Hindlimb muscle (tissue), 1 donor: ENCODE measurements at places on chromosomes 4 and X.

DNA sequence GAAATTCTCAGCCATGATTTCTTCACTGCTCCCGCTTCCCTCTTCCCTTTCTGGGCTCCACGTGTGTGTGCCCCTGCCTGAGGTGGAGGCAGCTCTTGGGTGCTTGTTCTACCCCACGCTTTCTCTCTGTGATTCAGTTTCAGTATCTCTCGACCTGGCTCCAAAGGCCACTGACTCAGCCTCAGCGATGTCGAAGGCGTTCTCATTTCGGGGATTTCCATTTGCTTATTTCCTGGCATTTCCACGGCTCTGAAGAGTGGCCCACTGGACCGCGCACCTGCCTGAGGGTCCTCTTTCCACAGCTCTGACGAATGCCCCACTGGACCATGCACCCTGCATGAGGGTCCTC is 52.4 kb downstream of the GAK start:
- no peak for DNase-seq

DNA sequence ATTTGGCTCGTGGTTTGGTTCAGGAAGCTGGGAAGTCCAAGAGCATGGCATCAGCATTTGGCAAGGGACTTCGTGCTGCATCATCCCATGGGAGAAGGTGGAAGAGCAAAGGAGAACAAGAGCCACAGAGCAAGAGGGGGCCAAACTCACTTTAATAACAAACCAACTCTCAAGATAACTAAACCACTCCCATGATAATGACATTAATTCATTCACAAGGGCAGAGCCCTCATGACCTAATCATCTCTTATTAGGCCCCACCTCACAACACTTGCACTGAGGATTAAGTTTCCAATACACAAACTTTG is 113.4 kb upstream of the ATXN3L start:
- no peak for DNase-seq

DNA sequence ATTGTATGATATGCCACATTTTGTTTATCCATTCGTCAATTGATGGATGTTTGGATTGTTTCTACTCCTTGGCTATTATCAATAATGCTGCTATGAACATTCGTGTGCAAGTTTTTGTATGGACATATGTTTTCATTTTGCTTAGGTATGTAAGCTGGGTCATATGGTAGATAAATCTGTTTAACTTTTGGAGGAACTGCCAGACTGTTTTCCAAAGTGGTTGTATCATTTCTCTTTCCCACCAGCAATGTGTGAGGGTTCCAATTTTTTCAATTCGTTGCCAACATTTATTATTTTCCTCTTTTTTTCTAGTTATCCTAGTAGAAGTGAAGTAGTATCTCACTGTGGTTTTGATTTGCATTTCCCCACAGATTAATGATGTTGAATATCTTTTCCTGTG is 71.8 kb downstream of the DIAPH2 start:
- DNase-seq, result no peak

GRCh38 chr4:110122201-110122600 is 76.2 kb downstream of the ELOVL6 start:
- no peak for DNase-seq

GRCh38 chr4:7709431-7709830 is 230.2 kb downstream of the AFAP1 start:
- DNase-seq, result no peak

DNA sequence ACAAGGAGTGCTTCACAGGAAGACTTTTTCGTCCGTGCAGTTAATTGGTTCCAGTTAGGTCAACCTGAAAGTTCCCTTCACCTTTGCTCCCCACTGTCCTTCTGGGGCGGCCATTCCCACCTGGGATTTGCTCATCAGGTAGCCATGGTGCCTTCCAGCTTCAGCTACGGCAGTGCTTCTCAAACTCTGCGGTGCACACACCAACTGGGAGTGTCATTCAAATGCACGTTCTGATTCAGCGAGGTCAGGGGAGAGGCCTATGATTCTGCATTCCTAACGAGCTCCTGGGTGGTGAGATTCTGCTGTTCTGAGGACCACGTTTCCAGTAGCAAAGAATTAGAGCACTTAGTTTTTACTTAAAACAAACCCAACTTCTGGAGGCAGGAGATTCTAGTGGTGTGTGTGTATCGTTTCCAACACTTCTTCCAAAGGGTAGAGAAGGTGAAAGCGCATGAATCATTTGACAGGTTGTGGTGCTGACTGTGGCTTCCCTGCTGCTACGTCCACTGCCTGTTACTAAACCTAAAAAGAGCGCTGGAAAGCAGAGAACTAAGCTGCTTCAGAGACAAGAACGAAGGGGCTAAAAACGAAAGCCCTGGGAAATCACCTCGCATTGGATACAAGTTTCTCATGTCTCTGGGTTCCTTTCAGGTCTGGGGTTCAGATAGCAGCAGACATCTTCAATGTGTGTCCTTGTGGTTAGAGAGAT is 4.7 kb upstream of the HELT start:
- no peak for DNase-seq

GRCh38 chrX:155745792-155746191 is 133.0 kb upstream of the TMLHE start:
- peak; percentile 28 for DNase-seq

GRCh38 chr4:159062381-159062780 is 40.5 kb upstream of the RAPGEF2 start:
- DNase-seq, result no peak

DNA sequence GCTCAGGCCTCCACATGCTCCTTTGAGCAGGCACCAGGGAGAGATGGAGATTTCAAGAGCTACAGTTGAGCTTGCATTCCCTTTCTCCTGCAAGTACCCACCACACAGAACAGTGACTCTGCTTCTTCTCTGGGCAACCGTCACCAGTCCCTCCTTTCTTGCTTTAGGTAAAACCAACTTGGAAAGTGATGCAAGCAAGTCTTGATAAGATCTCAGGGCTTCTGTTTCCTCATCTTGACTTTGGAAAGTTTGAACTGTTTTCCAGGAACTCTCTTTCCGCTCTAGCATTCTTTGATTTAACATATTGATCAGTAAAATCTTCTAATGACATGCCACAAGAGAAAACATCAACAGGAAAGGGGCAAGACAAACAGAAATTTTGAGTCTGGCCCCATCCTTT is 73.7 kb downstream of the USP46 start:
- no peak for DNase-seq

DNA sequence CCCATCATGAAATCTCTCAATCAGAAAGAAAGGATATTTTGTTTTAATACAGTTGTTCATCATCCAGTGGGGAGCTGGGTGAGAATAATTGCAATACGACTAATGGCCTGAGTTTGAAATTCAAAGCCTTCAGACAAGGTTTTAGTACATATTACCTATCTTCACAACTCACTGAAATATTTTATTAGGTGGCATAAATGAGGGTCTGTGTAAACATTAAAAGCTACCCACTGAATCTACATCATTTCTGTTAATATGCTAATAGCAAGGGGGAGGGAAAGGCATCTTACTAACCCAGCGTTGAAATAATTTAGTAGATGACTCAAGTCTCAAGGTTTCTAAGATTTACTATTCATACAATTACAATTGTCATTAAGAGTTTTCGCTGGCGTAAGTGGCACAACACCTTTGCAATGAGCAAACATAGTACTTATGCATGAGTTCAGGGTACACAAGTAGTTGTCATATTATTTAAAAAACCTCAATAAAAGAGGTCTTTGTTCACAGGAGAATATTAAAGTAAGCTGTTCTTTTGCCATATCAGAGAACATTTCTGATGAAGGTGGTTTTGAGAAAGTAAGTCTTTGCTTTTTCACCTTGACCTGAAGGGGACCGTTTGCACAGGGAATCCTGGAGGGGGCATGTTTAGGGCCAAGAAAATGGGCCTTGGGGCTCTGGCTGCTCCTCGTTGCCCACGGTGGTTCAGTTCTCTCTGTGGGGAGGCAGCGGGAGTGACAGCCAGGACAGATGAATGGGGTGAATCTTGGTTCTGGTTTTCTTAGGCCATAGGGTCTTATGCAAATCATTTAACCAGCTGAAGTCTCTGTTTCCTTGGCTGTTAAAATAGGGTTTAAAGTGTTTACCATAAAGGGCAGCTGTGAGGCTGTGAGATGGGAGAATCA is 4.5 kb upstream of the RHOH start:
- DNase-seq, result no peak

GRCh38 chrX:125340490-125340889 is 20.8 kb downstream of the TEX13C start:
- DNase-seq, result no peak

DNA sequence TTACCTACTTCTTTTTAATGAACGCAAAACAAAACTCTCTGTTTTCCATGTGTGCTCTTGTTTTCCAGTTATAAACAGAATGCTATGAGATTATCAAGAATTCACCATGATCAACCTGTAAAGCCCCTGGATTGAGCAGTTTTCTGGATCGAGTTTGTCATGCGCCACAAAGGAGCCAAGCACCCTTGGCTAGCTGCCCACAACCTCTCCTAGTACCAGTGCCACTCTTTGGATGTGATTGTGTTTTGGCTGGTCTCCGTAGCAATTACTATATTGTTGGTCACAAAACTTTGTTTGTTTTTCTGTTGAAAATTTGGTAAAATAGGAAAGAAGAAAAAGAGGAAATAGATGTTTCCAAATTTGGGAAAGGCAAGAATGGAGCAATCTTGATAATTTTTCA is 51.1 kb downstream of the UGT2B7 start:
- DNase-seq, result no peak

- DNase-seq, result no peak
These were observed 32.7 kb downstream of the ACE2 start for GRCh38 chrX:15567886-15568616.

DNA sequence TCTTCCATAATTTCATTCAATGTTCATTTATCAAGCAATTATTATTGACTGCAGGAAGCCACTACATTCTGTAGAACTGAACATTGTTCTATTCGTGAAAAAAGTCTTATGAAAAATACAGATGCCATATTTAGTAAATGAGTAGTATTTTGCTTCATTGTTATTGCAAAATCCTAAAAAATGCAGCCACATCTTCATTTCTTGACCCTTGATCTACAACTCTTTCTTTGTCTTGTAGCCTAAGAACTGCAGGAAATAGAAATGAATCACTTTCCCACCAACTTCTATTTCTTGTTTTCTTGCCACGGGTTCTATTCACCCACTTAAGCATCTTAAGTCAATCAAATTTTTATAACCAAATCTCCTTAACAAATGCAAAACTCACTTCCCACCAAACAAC is 63.3 kb downstream of the KCNIP4 start:
- no peak for DNase-seq

GRCh38 chr4:38192516-38192915 is 232.3 kb downstream of the PTTG2 start:
- no peak for DNase-seq

- peak; percentile 46 for DNase-seq
These were observed 60.9 kb downstream of the SLC7A11 start for GRCh38 chr4:138181287-138181686.

DNA sequence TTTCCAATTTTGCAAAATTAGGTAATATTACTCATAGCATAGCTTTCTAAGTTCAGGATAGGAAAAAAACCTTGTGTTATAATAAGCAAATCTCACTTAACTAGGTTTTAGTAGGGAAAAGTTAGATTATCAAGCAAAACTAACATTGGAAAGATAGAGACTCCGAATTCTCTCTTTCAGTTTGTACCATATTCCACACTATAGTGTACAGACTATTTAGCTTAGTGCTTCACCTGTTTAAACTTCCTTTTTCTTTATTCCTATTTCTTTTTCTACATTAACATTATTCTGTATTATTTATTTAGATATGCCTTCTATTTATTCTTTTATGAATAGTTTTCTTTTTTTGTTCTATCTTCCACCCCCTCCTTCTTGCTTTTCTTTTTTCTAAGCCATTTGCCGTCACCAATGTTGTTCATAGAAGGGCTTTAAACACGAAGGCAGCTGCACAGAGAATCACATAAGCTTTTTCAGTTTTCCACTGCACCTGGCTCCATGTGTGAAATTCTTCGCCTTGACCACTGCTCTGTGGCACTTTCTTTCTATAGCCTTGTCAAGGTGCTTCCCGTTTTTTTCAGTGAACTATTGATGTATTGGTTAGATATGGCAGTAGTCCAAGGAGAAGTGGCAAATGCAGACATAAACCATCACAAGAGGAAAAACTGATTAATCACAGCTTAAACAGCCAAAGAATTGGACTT is 8.5 kb downstream of the PCDH10 start:
- DNase-seq, result no peak

- DNase-seq, result no peak
These were observed 4.7 kb upstream of the FATE1 start for GRCh38 chrX:151711154-151711553.
